ENCODE measurements at places on chromosomes 5 and 9. TPM values are rescaled to one million over a fixed set of nuclear protein-coding genes. Genes with fewer than 3 reads are reported as not detected.

Gene ALAD
- 37.9 TPM for total RNA-seq

Gene SLC6A7
- not detected for total RNA-seq

Gene BRINP1
- 5.8 TPM for total RNA-seq

Gene SPATA31D4
- not detected for total RNA-seq

Gene PDZD2
- under 0.01 TPM for total RNA-seq

Gene RALGPS1
- total RNA-seq: 2.4 TPM

Gene SLCO6A1
- not detected for total RNA-seq

Gene KIAA1958
- 2.9 TPM for total RNA-seq

Gene MARCHF6
- 49.0 TPM for total RNA-seq

Gene MARCOL
- not detected for total RNA-seq

Gene SCGB3A2
- not detected for total RNA-seq

Gene DRD1
- 0.18 TPM for total RNA-seq

Gene NLN
- total RNA-seq: 30.2 TPM

Gene FAM221B
- not detected for total RNA-seq

Gene RAI14
- total RNA-seq: 85.9 TPM

Gene SOHLH1
- total RNA-seq: not detected

Gene SH3PXD2B
- 46.7 TPM for total RNA-seq

Gene C9orf40
- 9.9 TPM for total RNA-seq

Gene STPG3
- not detected for total RNA-seq

Gene PGM5
- total RNA-seq: 13.5 TPM

Gene TLN1
- total RNA-seq: 513 TPM

Gene ADCY2
- under 0.01 TPM for total RNA-seq

Gene PCDHB5
- total RNA-seq: 0.45 TPM

Gene LCN10
- not detected for total RNA-seq

Gene S1PR3
- total RNA-seq: 12.8 TPM

Gene JAKMIP2
- total RNA-seq: 1.4 TPM

Gene DNAJC25
- 12.7 TPM for total RNA-seq

Gene THBS4
- total RNA-seq: 1.5 TPM

Gene ANKRD18B
- total RNA-seq: not detected

Gene PCDHGB3
- total RNA-seq: 9.6 TPM

Gene FCN2
- total RNA-seq: not detected

Gene PCDHB9
- total RNA-seq: 0.41 TPM

Gene LCP2
- total RNA-seq: not detected

Gene ROR2
- total RNA-seq: 26.5 TPM

Gene EQTN
- not detected for total RNA-seq

Gene LRRC19
- total RNA-seq: not detected

Gene ALDOB
- not detected for total RNA-seq

Gene AK8
- total RNA-seq: not detected

Gene C5orf52
- total RNA-seq: not detected

Gene ZNF366
- not detected for total RNA-seq

Gene EIF4E1B
- not detected for total RNA-seq

Gene SPINK5
- not detected for total RNA-seq

Gene CTNNAL1
- total RNA-seq: 106 TPM

Gene GLRA1
- total RNA-seq: not detected

Gene CYSRT1
- total RNA-seq: 0.49 TPM

Gene ENTREP1
- 0.41 TPM for total RNA-seq

Gene OR1Q1
- total RNA-seq: 0.81 TPM

Gene C5orf46
- not detected for total RNA-seq

Gene WDR38
- total RNA-seq: not detected

Gene FAT2
- total RNA-seq: 0.08 TPM

Gene PCA3
- total RNA-seq: not detected

Gene SLC4A9
- not detected for total RNA-seq
